Left forelimb (tissue), 1 donor: ENCODE measurements at places on chromosomes 1 and 21.

- peak; percentile 26 for DNase-seq
Observed at GRCh38 chr1:234713859-234714258, 103.9 kb upstream of the IRF2BP2 start.

GRCh38 chr1:6094246-6094645 lies 48.6 kb downstream of the KCNAB2 start:
- DNase-seq: no peak

DNA sequence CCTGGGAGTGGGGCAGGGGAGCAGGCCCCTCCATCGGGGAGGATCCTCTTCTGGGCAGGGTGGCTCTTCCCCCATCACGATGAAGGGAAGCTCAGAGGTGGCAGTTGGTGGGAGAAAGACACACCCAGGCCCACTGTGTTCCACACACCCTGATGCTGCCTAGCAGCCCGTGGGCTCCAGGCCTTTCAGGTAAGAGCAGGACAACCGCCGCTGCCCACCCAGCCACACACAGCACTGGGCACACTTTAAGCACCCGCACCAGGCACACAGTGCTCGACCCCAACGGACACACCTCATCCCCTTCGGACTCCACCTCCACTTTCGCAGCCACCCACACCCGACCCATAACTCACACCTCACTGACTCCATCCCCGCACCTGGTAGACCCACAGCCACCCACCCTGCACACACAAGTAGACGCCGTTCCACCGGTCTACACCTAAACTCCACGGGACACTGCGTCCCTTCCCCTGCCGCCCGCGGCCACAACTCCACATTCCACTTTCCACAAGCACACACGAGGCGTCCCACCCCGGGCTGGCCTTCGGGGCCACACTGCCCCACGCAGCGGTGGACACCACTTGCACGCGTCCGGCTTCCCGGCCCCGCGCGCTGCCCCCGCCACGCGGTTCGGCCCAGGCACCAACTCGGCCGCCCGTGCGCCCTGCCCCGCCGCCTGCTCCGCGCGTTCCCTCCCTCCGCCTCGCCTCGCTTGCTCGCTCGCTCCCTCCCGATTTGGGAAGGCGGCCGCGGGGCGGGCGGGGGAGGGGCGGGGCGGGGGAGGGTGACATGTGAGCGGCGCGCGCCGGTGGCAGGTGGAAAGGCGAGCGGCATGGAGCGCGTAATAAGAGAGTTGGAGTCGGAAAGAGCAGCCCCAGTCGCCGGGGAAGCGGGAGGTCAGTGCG lies at the start of gene KCNQ4:
KCNQ4 (plus strand) TSS at position 787 of the 905 bp plus-strand sequence. CDS start 307 bp downstream, outside the sequence.
- DNase-seq: peak; percentile 79

DNA sequence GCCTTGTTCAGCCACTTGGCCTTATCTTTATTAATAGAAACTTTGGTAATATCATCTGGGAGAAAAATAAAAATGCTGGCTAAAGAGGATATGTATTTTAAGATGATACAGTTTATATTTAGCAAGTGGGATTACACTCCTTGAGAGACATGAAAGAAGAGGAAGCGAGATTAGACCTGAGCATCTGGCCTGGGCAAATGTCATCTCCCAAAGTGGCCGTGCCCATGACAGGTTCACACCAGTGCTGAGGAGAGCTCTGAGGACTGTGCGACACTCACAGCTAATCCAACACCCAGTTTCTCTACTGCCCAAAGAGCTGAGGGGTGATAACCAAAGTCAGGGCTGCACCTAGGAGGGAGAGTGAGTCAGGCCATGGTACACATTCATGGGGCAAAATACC lies 121.7 kb upstream of the DUSP10 start:
- DNase-seq: no peak

GRCh38 chr1:110060034-110060661 lies 10.3 kb downstream of the ALX3 start:
- no peak for DNase-seq

- no peak for DNase-seq
Observed at GRCh38 chr1:39568208-39568607, 8.4 kb downstream of the PABPC4 start.

- DNase-seq: no peak
Observed at GRCh38 chr21:39193380-39193779, 10.1 kb upstream of the PSMG1 start.

GRCh38 chr1:236154671-236155398 lies 12.5 kb downstream of the GPR137B start:
- no peak for DNase-seq

- DNase-seq: no peak
Observed at GRCh38 chr1:198156111-198156744, 570 bp upstream of the NEK7 start.

DNA sequence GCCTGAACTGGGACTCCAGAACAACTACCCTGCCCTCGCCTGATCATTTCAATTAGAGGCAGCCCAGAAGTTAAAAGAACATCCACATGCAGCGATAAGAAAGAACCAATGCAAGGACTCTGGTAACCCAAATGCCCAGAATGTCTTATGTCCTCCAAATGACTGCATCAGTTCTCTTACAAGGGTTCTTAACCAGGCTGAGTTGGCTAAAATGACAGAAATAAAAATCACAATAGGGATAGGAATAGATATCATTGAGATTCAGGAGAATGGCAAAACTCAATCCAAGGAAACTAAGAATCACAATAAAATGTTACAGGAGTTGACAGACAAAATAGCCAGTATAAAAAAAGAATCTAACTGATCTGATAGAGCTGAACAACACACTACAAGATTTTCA lies 80.1 kb upstream of the PTGFR start:
- DNase-seq: no peak

GRCh38 chr1:209627732-209628196 lies 24.5 kb downstream of the LAMB3 start:
- DNase-seq: peak; percentile 87
